ENCODE measurements at places on chromosomes 12 and 14. TPM values are rescaled to one million over a fixed set of nuclear protein-coding genes. Genes with fewer than 3 reads are reported as not detected.

DDX11 gene
- 13.4 TPM for total RNA-seq

GPD1 gene
- total RNA-seq: 323 TPM

- no peak overlapping the region for H3K4me3 ChIP-seq
- peaks cover 25% of the 10 kb centered on the region for H3K27me3 ChIP-seq
- DNase-seq: no peak
- H3K27ac ChIP-seq: no peak overlapping the region
Measured at GRCh38 chr14:76131071-76131965, 20.4 kb upstream of the GPATCH2L start.

GRCh38 chr12:49557917-49558215 lies 10.1 kb downstream of the MCRS1 start:
- peaks cover 34% of the 10 kb centered on the region for H3K36me3 ChIP-seq
- H3K27ac ChIP-seq: no peak overlapping the region
- no peak for DNase-seq
- no peak overlapping the region for H3K4me3 ChIP-seq

DNA sequence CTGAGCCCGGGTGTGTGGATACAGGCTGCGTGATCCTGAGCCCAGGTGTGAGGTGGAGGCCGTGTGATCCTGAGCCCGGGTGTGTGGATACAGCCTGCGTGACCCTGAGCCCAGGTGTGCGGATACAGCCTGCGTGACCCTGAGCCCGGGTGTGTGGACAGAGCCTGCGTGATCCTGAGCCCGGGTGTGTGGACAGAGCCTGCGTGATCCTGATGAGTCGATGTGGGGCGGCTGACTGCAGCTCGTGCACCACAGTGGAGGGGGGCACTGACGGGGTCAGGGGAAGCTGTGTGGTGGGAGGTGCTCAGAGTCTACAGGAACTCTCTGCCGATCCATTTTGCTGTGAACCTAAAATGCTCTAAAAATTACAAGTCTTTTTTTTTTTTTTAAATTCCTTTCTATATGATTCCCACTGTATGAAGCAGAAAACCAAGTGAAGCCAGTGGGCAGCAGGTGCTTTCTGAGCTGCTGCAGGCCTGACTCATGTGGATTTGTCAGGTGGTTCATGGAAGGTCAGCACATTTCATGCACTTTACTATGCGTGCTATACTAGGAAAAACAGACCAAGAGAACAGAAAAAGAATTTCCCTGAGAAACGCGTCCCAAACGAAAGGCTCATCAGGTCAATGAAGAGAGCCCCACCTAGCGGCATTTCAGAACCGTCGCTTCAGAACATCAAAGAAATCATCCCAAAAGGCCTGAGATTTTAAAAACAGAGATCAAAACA lies 19.3 kb downstream of the BRF1 start:
- no peak overlapping the region for H3K4me3 ChIP-seq
- no peak overlapping the region for H3K27ac ChIP-seq

DNA sequence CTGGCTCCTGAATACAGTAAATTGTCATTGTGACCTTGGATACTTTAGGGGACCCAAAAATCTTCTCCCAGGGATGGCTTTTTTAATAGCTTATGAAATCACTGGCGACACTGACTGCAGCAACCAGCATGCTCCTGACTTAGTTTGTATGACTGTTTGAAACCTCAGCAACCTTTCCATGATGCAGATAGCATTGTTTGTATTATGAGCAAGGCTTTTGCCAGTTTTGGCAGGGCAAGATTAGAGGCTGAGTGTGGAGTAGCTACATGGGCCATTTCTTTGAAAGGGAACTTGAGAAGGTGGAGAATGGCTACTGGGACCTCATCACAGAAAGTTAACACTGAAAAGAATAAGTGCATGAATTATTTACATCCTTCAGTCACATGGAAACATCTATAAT lies 50.9 kb downstream of the SLC4A8 start:
- DNase-seq: no peak
- no peak overlapping the region for H3K4me3 ChIP-seq
- no peaks in the 10 kb centered on the region for H3K36me3 ChIP-seq
